AG04449 (cell line): ENCODE measurements at places on chromosomes 4 and X.

DNA sequence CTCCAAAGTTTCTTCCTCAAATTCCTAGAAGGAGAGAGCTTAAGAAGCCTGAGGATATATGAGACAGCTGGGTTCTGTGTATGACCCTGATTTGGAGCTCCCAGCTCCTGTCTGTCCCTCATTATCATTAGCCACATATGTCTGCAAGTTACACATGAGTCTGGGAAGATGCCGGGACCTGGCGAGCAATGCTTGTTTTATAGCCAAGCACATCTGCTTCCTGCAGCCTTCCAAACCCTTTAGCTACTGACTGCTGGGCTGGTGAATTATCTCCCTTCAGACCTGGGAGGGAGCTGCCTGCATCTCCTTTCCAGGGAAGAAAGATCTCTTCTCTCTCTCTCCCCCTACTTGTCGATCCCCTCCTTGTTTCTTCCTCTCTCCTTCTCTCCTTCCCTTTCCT is 556.7 kb upstream of the BOD1L1 start:
- no peak for DNase-seq

GRCh38 chrX:22124098-22124497 is 92.0 kb downstream of the PHEX start:
- no peak for DNase-seq

DNA sequence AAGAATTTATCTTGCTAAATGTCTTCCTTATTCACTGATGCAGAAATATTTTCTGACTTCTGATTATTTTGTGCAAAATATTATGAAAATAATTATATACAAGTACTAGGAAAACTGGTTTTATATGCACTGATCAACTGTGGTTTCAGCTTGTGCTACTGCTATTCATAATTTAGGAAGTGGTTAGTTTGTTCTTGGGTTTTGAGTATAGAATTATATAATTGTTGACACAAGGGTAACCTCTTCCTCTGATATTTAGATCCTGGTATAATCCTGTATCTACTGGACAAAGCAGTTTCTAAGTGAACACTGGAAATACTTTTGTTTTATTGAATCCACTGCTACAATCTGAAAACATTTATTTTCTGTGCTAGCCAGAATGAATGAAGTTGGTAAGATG is 182.8 kb downstream of the PDGFC start:
- no peak for DNase-seq

DNA sequence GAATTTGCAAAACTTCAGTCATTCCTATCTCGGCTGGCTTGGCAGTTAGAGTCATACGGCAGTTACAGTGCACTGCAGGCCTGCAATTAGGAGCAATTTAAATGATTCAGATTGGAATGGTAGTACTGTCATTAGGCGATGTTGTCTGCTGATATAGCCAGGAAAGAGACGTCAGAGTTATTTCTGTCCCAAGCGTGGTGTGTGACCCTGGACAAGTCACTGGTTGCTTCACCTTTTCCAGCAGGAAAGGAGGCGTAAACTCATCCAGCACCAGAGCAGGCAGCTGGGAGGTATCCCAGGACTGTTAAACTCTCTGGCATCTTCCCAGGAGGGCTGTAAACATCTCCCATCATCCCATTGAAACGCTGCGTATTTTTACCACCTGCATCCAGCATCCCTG is 836 bp upstream of the LNX1 start:
- DNase-seq = no peak

DNA sequence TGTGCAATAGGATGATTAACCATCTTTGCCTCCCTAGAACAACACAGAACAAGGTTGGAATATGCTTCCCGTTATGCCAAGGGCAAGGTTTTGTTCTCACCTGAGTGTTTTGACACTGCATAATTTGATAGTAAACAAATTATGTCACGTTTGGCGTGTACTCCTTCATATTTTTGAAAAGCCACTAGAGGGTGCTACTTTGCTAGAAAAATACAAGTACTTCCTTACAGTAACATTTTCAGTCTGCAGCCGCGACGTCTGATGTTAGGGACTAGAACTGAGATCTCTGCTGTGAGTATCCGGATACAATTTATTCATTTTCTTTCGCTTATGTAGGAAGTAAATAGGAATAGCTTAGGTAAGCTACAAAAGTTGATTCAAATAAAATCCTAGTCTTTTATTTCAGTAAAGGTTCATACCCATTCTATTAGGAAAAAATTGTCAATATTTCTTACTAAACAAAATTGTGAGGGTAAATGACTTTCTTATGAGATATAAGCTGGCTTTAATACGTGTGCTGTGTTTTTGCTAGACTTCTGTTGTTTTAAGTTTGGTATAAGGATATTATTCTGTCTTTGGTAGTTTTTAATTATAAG is 181.1 kb upstream of the WDFY3 start:
- DNase-seq = peak; percentile 10

- no peak for DNase-seq
Observed at GRCh38 chrX:107226757-107227156, 20.3 kb downstream of the DNAAF6 start.

DNA sequence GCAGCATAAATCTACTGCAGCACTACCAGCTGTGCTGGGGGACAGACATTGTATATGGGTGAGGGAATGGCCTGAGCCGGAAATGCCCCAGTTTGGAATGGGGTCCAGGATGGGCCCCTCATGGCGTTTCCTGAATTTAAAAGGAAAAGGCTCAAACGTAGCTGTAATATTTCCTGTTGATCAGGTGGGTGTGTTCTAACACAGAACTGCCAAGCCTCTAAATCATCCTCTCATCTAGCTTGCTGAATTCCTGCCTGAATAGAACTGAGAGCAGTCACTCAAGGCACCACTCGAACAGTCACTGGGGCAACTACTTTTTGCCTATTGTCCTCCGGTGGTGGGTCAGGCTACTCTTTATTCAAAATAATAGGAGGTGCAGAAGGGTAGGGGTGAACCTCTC is 28.7 kb downstream of the ADH6 start:
- no peak for DNase-seq

- DNase-seq = no peak
Observed at GRCh38 chrX:120358737-120359456, 3.0 kb upstream of the ATP1B4 start.

GRCh38 chr4:164060456-164060855 is 566.0 kb downstream of the TMA16 start:
- no peak for DNase-seq

GRCh38 chr4:128686810-128687209 is 122.7 kb upstream of the JADE1 start:
- DNase-seq = no peak

DNA sequence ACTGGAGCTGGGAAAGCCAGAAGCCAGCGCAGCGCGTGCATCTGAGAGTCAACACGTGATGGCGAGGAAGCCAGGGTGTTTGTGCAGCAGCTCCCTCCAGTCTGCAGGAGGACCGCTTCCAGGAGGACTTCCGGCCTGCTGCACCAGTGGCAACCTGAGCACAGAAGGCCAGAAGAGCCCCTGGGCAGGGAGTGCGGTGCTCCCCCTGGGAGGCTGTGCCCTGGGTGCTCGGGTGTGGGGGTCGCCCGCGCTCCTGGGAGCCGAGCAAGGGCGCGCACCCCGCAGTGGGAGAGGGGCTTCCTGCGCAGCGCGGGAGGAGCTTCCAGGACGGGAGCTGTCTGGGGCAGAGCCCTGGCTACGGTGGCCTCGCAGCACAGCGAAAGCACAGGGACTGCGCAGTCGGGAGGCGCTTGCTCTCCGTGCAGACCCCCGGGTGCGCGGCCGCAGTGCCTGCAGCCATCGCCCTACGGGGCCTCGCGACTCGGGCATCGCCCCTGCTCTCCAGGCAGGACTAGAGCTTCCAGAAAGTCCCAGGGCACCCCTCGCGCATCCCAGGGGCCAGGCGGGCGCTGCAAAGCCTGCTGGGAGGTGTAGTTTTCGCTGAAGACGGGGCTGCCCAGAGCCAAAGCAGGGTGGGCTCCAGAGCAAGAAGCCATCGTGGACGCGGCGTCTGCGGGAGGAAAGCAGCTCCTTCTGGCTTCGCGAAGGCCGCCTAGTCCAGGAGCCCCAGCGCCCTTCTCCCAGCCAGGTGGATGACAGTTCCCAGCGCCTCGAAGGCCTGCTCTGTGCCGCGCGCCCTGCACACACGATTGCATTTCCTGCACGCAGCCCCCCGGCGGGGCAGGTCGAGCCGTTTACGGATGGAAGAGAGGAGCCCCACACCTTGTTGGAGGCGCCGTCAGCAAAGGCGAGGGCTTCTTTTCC is 24.1 kb upstream of the WFS1 start:
- no peak for DNase-seq

GRCh38 chrX:103710609-103711008 is at the start of gene TMEM31:
TMEM31 (plus strand) TSS chrX:103710909; CDS start chrX:103712259, 1,350 bp downstream.
- DNase-seq = no peak

DNA sequence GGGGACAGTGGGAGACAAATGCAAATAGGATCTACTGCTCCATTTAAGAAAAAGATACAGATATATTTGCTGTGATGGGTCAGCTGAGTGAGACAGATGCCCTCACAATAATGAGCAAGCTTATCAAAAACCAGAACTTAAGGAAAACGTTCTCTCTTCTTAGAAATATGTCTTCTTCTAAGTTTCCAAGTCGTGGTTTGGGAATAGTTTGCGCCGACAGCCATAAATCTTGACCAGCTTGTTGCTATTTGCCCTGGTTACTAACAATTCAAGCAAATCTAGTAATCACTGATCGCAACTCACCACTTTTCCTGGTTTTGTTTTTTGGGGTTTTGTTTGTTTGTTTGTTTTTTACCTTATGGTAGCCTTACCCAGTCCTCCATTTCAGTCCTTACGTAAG is 67.6 kb upstream of the GUCY1A1 start:
- DNase-seq = no peak

DNA sequence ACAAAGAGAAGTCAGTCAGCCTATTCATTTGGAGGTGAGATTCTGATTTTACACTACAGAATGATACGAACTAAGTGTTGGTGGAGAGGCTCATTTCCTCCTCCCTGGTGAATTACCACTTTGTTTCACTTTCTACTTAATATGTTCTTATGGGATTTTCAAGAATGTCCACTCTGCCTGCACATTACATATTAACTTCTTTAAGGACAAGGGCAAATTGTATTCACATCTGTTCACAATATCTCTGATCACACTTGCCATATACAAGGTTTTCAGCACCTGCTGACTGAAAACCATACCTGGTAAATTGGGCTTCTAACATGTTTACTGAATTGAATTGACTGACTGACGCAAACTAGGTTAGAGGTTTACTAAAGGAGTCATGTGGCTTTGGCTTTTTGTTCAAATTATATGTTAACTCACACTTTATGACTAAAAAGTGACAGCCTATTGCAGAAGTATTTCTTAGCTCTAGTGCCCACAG is 188.4 kb upstream of the MBNL3 start:
- no peak for DNase-seq

GRCh38 chr4:48180234-48180633 is 46.2 kb upstream of the TXK start:
- DNase-seq = no peak

- no peak for DNase-seq
Observed at GRCh38 chr4:61918987-61919386, 718.9 kb downstream of the ADGRL3 start.

- DNase-seq = no peak
Observed at GRCh38 chr4:181619651-181620050, 623.6 kb upstream of the TENM3 start.

DNA sequence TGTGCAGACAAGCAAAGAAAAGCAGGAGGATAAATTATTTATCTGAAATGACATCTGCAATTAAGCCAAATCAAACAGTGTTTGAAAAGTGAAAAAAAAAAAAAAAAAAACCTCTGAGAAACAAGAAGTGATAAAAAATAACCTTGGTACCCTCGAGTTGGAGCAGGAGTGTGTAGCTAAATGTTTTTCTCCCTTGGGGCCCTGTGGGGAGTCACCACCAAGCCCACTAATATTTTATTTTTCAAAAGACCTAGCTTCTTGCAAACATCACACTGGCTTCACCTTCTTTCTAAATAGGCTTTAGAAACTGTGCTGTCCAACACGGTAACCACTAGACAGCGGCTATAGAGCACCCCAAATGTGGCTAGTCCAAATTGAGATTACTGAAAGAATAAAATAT is 47.7 kb downstream of the SNX25 start:
- DNase-seq = no peak

GRCh38 chr4:66927937-66928336 is 617.4 kb downstream of the CENPC start:
- no peak for DNase-seq

DNA sequence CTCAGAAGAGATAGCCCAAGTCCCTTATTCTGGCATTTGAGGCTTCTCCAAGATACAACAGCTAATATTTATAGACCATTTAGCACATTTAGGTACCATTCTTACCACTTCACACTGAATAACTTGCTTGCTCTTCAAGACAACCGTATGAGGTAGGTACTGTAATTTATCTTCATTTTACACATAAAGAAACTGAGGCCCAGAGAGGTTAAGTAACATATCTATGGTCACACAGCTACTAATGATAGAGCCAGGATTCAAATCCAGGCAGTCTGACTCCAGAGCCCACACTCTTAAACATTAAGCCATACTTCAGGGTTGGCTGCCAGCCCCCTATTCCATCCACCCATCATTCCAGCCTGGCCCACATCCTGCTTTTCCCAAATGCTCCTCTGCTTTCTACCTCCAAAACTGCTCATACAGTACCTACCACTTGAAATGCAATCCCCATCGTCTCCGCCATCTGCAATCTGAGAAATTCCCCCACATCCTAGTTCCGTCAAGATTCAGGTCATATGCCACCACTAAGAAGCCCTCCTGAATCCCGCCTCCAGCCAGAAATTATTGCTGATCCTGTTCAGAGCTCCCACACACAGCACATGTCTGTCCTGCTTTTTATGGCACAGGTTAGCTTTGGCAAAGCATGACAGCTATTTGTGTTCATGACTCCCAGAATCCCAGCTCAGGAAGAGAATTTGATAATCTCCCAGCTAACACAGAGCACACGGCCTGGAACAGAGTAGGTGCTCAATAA is 23.5 kb downstream of the IQSEC2 start:
- DNase-seq = no peak

- no peak for DNase-seq
Observed at GRCh38 chr4:109091727-109092409, 210.6 kb downstream of the COL25A1 start.

DNA sequence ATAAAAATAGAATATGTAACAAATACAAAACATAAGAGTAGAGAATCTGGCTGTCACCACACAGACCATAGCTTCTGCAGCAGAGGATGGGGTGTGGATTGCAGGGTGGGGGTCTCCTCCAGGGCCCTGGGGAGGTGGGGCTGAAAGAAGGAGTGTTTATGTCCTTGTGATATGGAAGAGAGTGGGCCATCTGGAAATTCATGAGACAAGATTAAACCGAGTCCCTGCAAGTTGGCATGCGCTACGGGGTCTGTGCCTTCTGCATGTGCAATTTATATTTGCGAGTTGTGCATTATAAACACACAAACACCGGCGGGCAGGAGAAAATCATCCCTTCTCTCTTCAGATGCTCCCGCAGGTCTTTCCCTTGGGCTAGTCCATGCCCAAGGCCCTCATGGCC is 145.9 kb downstream of the EVC2 start:
- no peak for DNase-seq

DNA sequence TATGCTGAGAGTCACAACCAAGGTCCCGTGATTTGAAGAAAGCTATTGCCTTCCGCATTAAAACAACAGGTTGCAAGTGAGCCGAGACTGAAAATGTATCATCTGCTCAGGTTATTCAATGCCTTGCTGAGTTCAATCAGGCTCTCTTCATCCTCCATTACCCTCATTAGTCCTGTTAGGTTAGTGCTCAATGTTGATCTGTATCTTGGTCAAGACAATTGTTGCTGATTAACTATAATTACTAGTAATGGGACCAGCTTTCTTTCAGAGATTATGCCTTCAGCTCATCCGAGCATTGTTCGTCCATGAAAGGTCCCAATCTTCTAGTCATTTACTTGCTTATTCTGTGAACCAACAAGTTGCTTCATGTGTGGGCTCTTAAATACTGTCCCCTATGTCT is 534.6 kb upstream of the FAM241A start:
- no peak for DNase-seq

- DNase-seq = no peak
Observed at GRCh38 chr4:42497142-42497910, 100.0 kb downstream of the SHISA3 start.
